ENCODE measurements at places on chromosomes 7 and 10.

DNA sequence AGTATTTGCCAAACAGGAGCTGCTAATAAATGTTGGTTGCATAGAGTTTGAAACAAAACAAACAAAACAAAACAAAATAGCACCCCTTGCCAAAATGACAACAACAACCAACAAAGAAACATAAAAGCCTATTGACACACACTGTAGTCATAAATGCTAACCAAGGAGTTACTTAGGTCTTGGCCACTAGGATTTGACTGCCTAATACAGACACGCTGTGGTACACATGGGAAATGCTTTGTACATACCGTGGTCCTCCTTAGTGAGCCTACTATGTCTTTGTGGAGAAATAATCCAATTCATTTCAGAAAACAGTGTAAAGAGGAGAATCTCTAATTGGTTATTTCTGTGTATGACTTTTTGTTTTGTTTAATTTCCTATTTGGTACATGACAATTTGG is 53.2 kb upstream of the MTPN start:
- no peak for DNase-seq

DNA sequence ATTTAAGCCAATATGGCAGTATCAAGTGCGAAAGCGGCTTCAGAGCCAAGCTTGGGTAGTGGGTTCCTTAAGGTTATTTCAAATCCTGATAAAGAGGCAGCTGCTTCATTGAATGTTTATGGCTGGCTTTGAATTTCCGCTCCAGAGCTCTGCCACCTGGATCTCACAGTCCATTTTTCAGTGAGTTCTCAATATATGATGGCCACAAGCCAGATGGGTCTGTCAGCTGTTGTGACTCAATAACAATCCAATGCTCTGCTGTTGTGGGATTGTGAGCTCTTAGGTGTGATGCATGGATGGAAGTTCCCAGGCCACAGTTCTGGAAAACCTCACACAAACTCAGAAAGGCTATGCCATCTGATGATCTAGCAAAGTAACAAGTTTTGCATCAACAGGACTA is 743.8 kb upstream of the LRRN3 start:
- no peak for DNase-seq

DNA sequence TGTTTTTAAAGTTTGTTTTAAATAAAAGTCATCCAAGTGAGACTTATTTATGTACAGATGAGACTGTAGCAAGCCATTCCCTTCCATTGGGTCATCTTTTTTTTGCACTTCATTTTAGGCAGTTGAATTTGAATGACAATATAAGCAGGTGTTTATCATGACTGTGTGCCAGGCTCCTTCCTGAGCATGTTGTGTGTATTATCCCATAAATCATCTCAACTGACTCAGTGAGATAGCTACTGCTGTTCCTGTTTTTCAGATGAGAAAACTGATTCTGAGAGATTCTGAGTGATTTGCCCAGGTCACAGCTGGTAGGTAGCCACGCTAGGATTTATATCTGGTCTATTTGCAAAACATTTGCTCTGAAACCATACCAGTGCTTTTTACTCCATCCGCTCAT is 11.7 kb downstream of the TMEM254 start:
- DNase-seq: no peak

DNA sequence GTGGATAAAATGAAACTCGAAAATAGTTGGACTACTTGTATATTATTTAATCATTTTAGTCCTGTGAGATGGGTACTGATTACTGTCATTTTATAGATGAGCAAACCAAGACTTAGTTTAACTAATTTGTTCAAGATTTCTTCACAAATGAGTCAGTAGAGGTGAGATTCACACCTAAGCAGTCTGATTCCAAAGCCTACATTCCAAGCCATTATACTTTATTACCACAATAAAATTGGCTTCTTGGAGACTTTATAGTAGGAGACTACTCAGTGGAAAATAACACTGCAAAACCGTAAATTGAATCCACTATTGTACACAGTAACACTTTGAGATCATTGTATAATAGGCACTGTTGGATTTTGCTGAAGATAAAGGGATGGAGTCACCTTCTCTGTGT is 2.2 kb downstream of the PHTF2 start:
- no peak for DNase-seq

GRCh38 chr7:121623130-121623872 is 227.2 kb upstream of the FAM3C start:
- DNase-seq: no peak

- DNase-seq: peak; percentile 73
These were observed 14.9 kb downstream of the TRIM56 start for GRCh38 chr7:101099969-101100781.

- DNase-seq: no peak
These were observed 68.7 kb upstream of the DNAJB12 start for GRCh38 chr10:72423426-72423825.

DNA sequence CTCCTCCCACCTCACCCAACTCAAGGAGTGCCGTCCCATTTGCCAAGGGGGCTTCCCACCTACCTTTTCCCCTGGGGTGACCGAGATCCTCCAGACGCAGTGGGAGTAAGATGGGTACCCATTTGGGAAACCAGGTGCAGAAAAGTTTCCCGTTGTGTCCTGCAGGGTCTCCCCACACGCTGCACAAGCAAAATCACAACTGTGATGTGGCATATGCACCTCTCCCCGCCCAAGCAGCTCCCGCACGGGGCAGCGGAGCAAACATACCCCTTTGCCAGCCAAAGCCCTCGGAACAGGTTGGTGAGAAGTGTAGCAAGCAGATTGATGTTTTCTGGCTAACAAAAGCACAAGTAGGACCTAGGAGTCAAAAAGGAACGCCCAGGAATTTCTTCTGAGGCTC is 51.5 kb upstream of the OPALIN start:
- DNase-seq: no peak

DNA sequence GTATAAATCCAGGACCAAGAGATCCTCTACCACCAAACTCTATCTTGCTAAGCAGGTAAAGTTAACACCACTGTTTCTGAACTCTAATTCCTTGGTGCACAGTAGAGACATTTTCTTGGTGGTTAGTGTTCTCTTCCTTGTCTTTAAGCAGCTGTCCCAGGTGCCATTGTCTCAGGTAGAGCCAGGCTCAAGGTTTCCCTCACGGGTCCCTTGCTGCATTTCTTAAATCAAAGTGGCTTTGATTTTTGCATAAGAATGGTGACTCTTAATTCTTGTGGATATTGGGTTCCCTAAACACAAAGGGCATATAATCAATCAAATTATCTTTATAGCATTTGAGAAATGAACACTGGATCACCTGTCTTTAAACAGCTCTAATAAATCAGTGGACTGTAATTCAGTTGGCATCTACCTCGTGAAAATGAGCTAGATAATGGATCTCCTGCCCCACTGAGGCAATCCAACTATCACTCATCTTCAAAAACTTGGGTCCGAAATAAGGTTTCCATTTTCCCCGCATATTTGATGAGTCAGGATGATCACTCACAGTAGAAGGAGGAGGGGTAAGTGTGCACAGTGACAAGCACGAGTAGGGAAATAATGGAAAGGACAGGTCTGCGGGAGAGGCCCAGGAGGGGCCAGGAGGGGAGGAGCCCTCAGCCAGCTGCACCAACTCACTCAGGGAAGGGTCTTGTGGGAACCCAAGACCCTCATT is 2.4 kb downstream of the ABCC2 start:
- DNase-seq: no peak

DNA sequence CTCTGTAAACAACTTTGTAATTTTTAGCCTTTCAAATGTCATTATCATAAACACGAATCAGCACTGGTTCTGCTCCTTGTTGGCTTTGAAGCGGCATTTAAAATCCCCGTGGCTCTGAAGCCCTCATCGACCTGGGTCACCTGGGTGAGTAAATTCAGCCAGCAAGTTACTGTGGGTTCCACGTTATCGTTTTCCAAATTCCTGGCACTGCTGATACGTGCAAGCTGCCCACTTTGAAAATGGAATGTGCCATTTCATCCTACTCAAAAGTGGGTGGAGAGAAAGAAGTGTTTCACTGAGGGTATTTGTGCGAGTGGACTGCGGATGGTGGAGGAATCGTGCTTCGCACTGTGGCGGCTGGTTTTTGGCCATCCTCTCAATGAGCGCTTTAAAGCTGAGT is 281.7 kb downstream of the KLF6 start:
- DNase-seq: no peak

GRCh38 chr7:129857313-129857712 is 95.4 kb downstream of the UBE2H start:
- no peak for DNase-seq

- DNase-seq: no peak
These were observed 985.1 kb upstream of the LRRN3 start for GRCh38 chr7:110105840-110106239.

- no peak for DNase-seq
These were observed 502.6 kb downstream of the NRG3 start for GRCh38 chr10:82377608-82378007.

GRCh38 chr10:131017566-131018285 is 293.8 kb downstream of the TCERG1L start:
- no peak for DNase-seq

GRCh38 chr10:31782701-31783100 is 145.9 kb downstream of the ARHGAP12 start:
- DNase-seq: no peak
